ENCODE measurements at places on chromosomes 13 and 19. TPM values are rescaled to one million over a fixed set of nuclear protein-coding genes. Genes with fewer than 3 reads are reported as not detected.

The ZNF256 gene
- total RNA-seq, result 12.9 TPM

The QPCTL gene
- total RNA-seq, result 16.7 TPM

DNA sequence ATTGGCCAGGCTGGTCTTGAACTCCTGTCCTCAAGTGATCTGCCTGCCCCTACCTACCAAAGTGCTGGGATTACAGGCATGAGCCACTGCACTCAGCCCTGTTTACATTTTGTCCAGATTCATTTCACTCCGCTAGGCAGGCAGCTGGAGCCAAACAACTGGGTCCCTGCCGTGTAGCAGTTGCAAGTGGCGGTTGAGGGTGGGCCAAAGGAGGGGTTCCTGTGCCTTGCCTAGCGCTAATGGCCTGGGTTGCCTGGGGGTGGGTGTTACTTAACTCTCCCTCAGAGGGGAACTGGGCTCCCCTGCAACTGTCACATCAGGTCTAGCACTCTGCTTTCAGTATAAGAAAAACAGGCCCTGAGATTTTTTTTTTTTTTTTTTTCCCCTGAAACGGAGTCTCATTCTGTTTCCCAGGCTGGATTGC, 7.4 kb downstream of the ACP5 start:
- H3K4me1 ChIP-seq, result peaks cover 10% of the 10 kb centered on the region
- peaks cover 5% of the 10 kb centered on the region for H3K36me3 ChIP-seq
- H3K4me3 ChIP-seq, result no peak overlapping the region
- no peaks in the 10 kb centered on the region for H3K27me3 ChIP-seq

GRCh38 chr19:18156841-18157464, 4.0 kb downstream of the PIK3R2 start:
- peaks cover 7% of the 10 kb centered on the region for H3K36me3 ChIP-seq

DNA sequence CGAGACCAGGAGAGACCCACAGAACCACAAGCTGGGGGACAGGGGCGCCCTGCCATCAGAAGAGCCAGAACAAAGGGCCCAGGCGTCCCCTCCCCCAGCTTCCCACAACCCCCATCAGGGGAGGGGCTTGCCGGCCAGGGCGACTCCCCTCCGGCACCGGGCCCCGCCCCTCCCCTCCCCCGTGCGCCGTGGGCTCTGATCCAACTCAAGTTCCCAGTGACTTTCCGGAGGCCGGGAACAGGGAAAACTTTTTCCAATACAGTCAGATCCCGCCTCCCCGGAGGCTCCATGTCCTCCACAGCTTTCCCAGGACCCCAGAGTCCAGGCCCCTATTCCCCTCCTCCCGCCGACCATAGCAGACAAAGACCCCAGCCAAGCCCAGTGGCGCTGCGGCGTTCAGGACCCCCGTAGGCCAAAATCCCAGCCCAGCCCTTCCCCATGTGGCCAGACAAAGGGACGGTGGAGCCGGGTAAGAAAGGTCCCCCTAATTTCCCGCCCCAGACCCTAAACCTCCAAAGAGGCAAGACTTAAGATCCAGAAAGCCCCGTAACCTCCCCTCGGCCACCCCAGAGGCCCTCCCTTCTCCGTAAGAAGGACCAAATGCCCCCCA, 673 bp downstream of the TEAD2 start:
- no peak for DNase-seq
- peak overlapping the region; percentile 53 for H3K4me3 ChIP-seq
- H3K36me3 ChIP-seq, result no peaks in the 10 kb centered on the region
